ENCODE measurements at places on chromosomes 16 and 17. TPM values are rescaled to one million over a fixed set of nuclear protein-coding genes. Genes with fewer than 3 reads are reported as not detected.
A peak's percentile ranks its signal among the peaks of the same experiment; 100 is the strongest.

- no peaks in the 10 kb centered on the region for H3K27me3 ChIP-seq
- H3K27ac ChIP-seq = no peak overlapping the region
- no peak for DNase-seq
- no peaks in the 10 kb centered on the region for H3K36me3 ChIP-seq
- peaks cover 52% of the 10 kb centered on the region for H3K4me1 ChIP-seq
- no peak overlapping the region for H3K4me3 ChIP-seq
Measured at GRCh38 chr17:50952013-50952412, 85.9 kb upstream of the TOB1 start.

DNA sequence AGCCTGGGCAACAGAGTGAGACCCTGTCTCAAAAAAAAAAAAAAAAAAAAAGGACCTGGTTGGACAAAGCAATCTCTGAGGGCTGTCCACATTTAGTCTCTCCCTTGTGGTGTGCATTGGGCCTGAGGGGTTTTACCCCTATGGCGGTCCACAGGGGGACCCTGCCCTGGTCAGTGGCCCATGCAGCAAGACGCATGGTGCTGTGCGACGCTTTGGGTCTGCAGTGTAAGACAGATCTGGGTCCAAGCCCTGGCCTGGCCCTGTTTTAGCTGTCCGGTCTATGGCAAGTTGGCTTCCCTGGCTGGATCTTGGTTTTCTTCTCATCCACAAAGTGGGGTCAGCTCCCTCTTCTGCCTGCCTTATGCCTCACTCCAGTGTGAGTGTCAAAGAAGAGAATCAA is 123.2 kb upstream of the NLRP1 start:
- no peak overlapping the region for H3K27ac ChIP-seq
- peaks cover 31% of the 10 kb centered on the region for H3K27me3 ChIP-seq
- H3K4me3 ChIP-seq = no peak overlapping the region
- H3K4me1 ChIP-seq = no peaks in the 10 kb centered on the region
- H3K36me3 ChIP-seq = no peaks in the 10 kb centered on the region

GRCh38 chr17:10116267-10116666 is 82.1 kb downstream of the GAS7 start:
- no peak for DNase-seq
- peaks cover 55% of the 10 kb centered on the region for H3K4me1 ChIP-seq
- H3K36me3 ChIP-seq = no peaks in the 10 kb centered on the region
- H3K27me3 ChIP-seq = no peaks in the 10 kb centered on the region

- no peaks in the 10 kb centered on the region for H3K27me3 ChIP-seq
- no peak for DNase-seq
- H3K36me3 ChIP-seq = peaks cover 4% of the 10 kb centered on the region
- H3K4me3 ChIP-seq = no peak overlapping the region
Measured at GRCh38 chr17:57302690-57303465, 46.6 kb downstream of the MSI2 start.

- H3K4me3 ChIP-seq = no peak overlapping the region
- DNase-seq = no peak
- no peak overlapping the region for H3K27ac ChIP-seq
- no peaks in the 10 kb centered on the region for H3K36me3 ChIP-seq
Measured at GRCh38 chr17:37392024-37392590, 14.5 kb downstream of the ACACA start.

DNA sequence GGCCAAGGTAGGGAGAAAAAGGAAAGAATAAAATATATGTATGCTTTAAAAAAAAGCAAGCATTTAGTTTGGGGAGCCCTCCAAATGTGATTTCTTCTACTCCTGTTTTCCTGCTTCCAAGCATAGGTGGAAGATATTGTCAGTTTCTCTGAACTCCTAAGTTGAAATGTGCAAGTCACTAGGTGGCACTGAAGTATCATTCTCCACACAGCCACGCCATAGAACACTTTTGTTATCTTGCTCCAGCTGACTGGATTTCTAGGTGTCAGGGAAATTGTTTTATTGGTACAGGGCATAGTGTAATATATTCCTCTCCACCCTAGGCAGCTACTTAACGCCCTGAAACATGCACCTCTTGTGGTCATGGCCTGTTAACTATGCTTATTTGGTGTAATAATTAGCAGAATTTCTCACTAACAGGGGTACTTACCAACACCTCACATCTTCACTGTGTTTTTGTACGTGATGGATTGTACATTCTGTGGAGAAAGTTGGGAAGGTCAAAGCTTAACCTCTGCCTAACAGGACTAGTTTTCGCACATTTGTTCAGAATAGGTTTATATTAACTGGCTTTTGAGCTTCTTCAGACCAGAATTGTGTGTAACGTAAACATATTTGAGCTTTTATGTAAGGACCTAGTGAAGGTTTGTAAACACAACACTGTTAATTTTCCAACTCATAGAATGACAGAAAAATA is 69.3 kb downstream of the FTO start:
- H3K36me3 ChIP-seq = no peaks in the 10 kb centered on the region
- H3K4me3 ChIP-seq = no peak overlapping the region
- H3K27me3 ChIP-seq = no peaks in the 10 kb centered on the region

DNA sequence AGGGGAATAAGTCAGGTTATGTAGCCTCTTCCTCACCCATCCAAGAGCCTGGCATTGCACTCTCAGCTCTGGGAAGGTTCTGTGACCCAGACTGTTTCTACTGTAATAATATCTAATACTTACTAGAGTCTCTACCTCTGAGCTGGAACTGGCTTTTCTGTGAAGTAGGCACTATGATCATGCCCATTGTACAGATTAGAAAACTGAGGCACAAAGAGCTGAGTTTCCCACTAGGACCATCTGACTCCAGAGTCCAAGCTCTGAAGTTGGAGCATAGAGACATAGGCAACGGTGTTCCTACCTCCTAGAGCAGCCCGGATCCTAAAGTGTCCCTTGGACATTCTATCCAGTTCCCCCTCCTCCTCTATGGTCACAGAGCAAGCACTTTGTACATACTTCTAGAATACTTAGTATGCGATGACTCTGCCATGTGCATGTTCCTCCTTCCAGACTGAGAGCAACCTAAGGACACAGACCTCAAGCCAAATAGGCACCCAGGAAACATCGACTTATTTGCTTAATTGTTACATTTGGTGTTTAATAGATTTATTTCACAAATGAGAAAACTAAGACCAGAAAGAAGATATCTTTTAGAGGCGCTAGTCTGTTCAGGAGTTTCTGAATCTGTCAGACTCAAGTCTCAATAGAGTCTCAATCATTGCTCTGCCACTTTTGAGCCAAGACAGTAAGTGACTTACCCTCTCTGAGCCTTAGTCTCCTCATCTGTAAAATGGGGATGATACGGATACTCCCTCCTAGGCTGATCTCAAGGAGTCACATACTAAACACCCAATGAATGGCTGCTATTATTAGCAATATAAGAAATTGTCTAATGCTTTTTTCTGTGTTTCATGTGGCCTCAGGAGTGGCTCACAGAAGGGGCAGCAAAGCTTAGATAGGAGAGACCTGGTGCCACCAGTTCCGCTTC is 3.6 kb downstream of the CLEC19A start:
- H3K27me3 ChIP-seq = no peaks in the 10 kb centered on the region
- H3K4me3 ChIP-seq = no peak overlapping the region
- peaks cover 6% of the 10 kb centered on the region for H3K4me1 ChIP-seq
- H3K27ac ChIP-seq = no peak overlapping the region
- no peak for DNase-seq
- H3K36me3 ChIP-seq = no peaks in the 10 kb centered on the region

DNA sequence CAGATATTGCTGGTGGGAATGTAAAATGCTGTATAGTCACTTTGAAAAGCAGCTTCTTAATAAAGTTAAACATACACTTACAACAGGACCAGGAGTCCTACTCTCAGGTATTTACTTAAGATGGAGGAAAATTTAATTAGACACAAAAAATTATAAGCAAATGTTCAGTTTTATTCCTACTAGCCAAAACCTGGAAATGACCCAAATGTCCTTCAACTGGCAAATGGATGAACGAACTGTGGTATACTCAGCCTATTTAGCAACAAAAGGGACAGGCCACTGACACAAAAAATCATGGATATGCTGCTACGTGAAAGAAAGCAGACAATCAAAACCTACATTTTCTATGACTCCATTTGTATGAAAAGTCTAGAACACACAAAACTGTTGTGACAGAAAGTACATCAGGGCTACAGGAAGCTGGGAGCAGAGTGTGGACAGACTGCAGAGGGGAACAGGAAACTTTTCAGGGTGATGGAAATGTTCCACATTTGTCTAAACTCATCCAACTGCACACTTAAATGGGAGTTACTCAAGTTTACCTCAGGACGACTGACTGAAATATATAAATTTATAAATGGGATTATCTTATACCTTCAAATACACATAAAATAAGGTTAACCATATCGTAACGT is 49.3 kb upstream of the MNT start:
- H3K27ac ChIP-seq = no peak overlapping the region
- peaks cover 22% of the 10 kb centered on the region for H3K4me1 ChIP-seq
- no peak overlapping the region for H3K4me3 ChIP-seq
- no peak for DNase-seq
- no peaks in the 10 kb centered on the region for H3K27me3 ChIP-seq
- H3K36me3 ChIP-seq = peaks cover 3% of the 10 kb centered on the region

DNA sequence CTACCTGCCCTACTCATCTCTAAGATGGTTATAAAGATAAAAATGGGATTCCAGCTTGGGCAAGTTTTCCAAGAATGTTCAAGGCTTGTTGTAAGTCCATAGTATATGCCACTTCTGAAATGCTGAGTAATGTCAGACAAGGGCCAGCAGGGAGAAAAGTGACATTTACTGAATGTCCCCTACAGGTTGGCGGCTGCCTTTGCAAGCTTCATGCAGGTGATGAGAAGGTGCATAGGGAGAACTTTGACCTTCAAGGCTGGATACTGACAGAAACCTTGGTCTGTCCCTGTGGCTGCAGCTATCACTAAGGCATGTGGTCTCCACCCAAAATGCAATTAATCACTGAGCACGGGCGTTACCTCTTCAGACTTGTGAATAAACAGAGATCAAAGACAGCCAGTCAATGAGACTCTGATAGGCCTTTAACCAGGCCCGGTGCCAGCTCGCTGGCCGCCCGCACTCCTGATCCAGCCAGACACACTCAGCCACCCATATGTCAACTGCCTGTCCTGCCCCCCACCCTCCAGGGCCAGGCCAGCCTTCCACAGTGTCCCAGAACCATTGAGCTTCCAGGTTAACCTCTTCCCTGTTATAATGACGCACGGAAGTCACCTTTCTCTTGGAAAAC is 26.8 kb upstream of the AXIN2 start:
- H3K27me3 ChIP-seq = no peaks in the 10 kb centered on the region
- H3K4me3 ChIP-seq = no peak overlapping the region
- no peak for DNase-seq

- no peak overlapping the region for H3K27ac ChIP-seq
- no peak for DNase-seq
Measured at GRCh38 chr17:28857905-28858800, 3.3 kb downstream of the ERAL1 start.

GRCh38 chr17:82330322-82331239 is 3.0 kb downstream of the SECTM1 start:
- DNase-seq = peak; percentile 64
- H3K27me3 ChIP-seq = no peaks in the 10 kb centered on the region
- peaks cover 42% of the 10 kb centered on the region for H3K4me1 ChIP-seq
- H3K4me3 ChIP-seq = no peak overlapping the region
- H3K27ac ChIP-seq = no peak overlapping the region
- H3K36me3 ChIP-seq = no peaks in the 10 kb centered on the region

DNA sequence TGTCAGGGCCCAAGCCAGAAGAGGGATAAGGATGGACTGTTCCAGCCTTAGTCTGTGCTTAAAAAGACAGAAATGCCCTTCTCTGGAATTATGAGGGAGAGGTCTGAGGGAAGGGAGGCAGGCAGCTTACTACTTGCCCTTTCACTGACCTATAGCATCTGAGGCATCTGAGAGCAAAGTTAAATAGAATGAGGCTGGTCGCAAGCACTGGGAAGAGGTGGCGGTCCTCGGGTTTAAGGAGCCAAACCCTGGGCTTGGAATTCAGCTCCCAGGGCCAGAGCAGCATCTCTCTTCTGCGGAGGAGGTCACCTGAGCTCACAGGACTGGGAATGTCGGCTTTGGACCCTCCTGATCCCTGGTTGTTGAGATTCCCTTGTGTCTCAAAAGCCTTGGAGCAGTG is 3.1 kb upstream of the LIMD2 start:
- no peak for DNase-seq
- no peak overlapping the region for H3K4me3 ChIP-seq
- H3K27me3 ChIP-seq = no peaks in the 10 kb centered on the region
- peaks cover 30% of the 10 kb centered on the region for H3K4me1 ChIP-seq
- peaks cover 8% of the 10 kb centered on the region for H3K36me3 ChIP-seq

DNA sequence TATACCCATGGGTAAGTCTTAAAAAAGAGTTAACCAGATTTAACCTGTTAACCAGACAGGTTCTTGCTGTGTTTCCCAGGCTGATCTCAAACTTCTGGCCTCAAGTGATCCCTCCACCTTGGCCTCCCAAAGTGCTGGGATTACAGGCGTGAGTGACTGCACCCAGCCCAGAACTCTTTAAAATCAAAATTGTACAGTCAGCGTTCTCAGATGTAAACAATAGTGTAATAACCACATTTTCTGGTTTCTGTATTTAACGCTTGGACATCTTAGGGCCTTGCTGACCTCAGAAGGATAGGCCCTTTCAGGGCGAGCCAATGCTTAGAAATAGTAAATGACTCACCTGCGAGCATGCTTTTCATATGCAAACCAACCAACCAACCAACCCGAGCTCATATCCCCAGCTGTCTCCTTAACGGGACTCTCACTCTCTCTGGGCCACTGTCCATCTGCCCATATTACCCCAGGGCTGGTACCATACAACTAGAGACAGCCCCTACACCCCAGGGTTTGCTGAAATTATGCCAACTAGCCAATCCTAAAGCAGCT is 415.0 kb upstream of the XYLT1 start:
- no peaks in the 10 kb centered on the region for H3K27me3 ChIP-seq
- no peaks in the 10 kb centered on the region for H3K36me3 ChIP-seq
- no peak for DNase-seq
- H3K27ac ChIP-seq = no peak overlapping the region

Gene P2RX5
- 0.45 TPM for total RNA-seq

Gene AIPL1
- total RNA-seq = not detected

Gene TLCD3B
- total RNA-seq = 1.9 TPM

Measured in A673 (cell line).